ENCODE measurements at places on chromosomes 16 and 17. TPM values are rescaled to one million over a fixed set of nuclear protein-coding genes. Genes with fewer than 3 reads are reported as not detected.

The ANKS4B gene
- total RNA-seq, result 0.05 TPM

The ST6GALNAC2 gene
- 1.9 TPM for total RNA-seq

The CCL3 gene
- 3.1 TPM for total RNA-seq

- H3K36me3 ChIP-seq, result no peaks in the 10 kb centered on the region
- H3K27ac ChIP-seq, result no peak overlapping the region
- no peak overlapping the region for H3K4me3 ChIP-seq
- no peak for DNase-seq
Observed at GRCh38 chr16:67148221-67148620, 2.6 kb downstream of the B3GNT9 start.

- no peaks in the 10 kb centered on the region for H3K27me3 ChIP-seq
- no peak overlapping the region for H3K27ac ChIP-seq
- H3K4me3 ChIP-seq, result no peak overlapping the region
- H3K4me1 ChIP-seq, result no peaks in the 10 kb centered on the region
Observed at GRCh38 chr17:13638855-13639458, 37.2 kb upstream of the HS3ST3A1 start.

DNA sequence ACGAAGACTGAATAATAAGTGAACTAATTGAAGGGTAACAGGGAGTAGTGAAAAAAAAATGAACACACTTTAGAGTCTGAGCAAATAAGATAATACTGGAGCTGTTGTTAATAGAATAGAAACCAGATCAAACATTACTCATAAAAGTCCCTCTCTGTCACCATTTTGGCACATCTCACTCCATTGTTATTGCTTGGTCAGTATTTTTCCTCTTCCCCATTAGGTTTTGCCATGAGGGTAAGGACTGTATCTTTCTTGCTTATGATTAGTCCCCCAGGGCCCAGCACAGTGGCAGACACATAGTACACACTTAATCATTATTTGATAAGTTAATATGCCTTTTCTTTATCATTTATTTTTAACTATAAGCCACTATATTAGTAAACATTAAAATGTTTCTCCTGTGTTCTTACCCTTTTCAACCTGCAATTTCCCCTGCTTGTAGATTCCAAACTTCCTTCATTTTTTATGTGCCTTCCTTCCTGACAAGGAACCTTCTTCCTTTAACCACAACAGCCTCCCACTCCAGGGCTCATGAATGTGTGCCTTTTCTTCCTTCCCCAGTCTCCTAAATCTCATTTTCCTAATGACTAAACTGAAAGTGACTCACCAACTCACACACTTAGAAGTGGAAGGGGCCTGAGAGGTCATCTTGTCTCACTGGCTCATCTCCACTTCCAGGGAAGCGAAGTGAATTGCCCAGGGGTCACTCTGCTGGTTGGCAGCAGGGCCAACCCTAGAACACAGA lies 88.2 kb upstream of the HAS3 start:
- H3K27ac ChIP-seq, result no peak overlapping the region
- H3K36me3 ChIP-seq, result no peaks in the 10 kb centered on the region
- no peak overlapping the region for H3K4me3 ChIP-seq

DNA sequence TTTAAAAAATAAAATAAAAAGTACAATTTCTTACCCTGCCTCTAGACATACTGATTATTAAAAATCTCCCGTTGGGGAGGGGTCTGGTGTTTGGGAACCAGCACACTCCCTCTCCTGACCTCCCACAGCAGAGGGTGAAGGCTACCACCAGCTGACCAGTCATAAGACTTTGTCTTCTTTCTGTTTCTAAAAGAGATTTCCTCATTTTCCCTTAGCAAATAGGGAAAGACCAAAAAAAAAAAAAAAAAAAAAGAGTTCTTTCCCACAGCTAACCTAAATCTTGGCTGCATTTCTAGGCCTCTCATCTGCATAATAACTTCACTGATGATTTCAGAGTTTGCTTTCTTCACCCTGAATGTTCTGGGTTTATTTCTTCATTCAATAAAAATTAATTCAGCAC lies 30.3 kb downstream of the CDK5RAP3 start:
- no peak overlapping the region for H3K27ac ChIP-seq
- H3K4me1 ChIP-seq, result no peaks in the 10 kb centered on the region
- H3K27me3 ChIP-seq, result no peaks in the 10 kb centered on the region
- H3K36me3 ChIP-seq, result no peaks in the 10 kb centered on the region
- H3K4me3 ChIP-seq, result no peak overlapping the region

- peak; percentile 36 for DNase-seq
- H3K4me1 ChIP-seq, result no peaks in the 10 kb centered on the region
- no peaks in the 10 kb centered on the region for H3K36me3 ChIP-seq
- no peak overlapping the region for H3K27ac ChIP-seq
- H3K27me3 ChIP-seq, result no peaks in the 10 kb centered on the region
- H3K4me3 ChIP-seq, result no peak overlapping the region
Observed at GRCh38 chr16:46929378-46930332, 43.8 kb downstream of the DNAJA2 start.

GRCh38 chr17:60311936-60312335 lies 80.0 kb downstream of the USP32 start:
- no peak overlapping the region for H3K27ac ChIP-seq
- no peak for DNase-seq
- H3K36me3 ChIP-seq, result no peaks in the 10 kb centered on the region
- H3K27me3 ChIP-seq, result no peaks in the 10 kb centered on the region
- no peaks in the 10 kb centered on the region for H3K4me1 ChIP-seq

DNA sequence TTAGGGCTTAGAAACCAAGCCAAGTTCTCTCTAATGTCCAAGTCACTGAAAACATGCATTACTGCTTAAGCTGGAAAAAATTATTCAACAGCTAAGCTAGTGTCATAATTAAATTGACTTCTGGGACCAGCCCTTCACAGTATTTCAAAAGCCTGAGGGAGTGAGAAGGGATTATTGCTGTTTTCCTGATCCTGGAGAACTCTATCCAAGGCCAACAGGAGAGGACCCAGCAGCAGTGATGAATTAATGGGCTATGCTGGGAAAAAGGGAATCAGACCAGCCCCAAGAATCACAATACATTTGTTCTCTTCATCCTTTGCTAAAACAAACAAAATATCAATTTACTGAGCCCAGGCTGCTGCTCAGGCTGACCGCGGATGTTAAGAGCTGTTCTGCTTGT lies 34.5 kb upstream of the CLEC3A start:
- H3K27ac ChIP-seq, result no peak overlapping the region
- no peaks in the 10 kb centered on the region for H3K27me3 ChIP-seq
- DNase-seq, result no peak
- no peak overlapping the region for H3K4me3 ChIP-seq
- H3K4me1 ChIP-seq, result no peaks in the 10 kb centered on the region
- no peaks in the 10 kb centered on the region for H3K36me3 ChIP-seq

DNA sequence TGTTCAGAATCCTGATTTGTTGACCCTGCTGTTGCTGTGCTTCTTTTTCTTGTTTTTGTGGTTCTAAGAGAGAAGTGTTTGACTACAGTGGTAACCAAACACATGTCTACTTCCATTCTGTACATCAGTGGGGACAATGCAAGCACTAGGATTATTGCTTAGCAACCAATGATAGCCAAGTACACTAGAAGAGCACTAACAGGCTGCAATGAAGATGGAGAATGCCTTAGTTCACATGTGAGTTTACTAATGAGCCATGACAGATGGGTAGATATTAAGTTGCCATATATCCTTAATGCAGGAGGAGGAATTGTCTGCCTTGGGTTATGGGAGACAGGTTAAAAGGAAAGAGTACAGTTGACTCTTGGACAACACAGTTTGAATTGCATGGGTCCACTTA lies 8.3 kb downstream of the EFCAB5 start:
- H3K27ac ChIP-seq, result no peak overlapping the region
- no peaks in the 10 kb centered on the region for H3K4me1 ChIP-seq
- H3K4me3 ChIP-seq, result no peak overlapping the region
- DNase-seq, result no peak
- H3K27me3 ChIP-seq, result no peaks in the 10 kb centered on the region
- no peaks in the 10 kb centered on the region for H3K36me3 ChIP-seq

GRCh38 chr17:76014100-76014924 lies 12.8 kb downstream of the EVPL start:
- no peak overlapping the region for H3K4me3 ChIP-seq
- no peaks in the 10 kb centered on the region for H3K4me1 ChIP-seq
- no peak overlapping the region for H3K27ac ChIP-seq
- H3K27me3 ChIP-seq, result no peaks in the 10 kb centered on the region

DNA sequence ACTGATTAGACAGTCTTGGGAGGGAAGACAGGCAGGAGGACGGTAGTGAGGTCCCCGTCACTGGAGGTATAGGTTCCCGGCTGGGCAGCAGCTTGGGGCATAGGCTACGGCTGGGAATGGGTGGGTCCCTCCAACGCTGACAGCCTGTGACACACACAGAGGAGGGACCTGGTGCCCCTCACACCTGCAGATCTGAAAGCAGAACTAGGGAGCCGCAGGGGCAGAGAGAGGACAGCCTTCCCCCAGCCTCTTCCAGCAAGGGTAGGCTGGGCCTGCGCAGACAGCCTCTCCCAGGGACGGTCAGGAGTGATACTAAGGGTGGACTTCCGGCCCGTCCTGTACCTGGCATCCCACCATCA lies 2.0 kb downstream of the P2RX1 start:
- no peak for DNase-seq
- H3K27ac ChIP-seq, result no peak overlapping the region
- no peak overlapping the region for H3K4me3 ChIP-seq
- H3K27me3 ChIP-seq, result no peaks in the 10 kb centered on the region

DNA sequence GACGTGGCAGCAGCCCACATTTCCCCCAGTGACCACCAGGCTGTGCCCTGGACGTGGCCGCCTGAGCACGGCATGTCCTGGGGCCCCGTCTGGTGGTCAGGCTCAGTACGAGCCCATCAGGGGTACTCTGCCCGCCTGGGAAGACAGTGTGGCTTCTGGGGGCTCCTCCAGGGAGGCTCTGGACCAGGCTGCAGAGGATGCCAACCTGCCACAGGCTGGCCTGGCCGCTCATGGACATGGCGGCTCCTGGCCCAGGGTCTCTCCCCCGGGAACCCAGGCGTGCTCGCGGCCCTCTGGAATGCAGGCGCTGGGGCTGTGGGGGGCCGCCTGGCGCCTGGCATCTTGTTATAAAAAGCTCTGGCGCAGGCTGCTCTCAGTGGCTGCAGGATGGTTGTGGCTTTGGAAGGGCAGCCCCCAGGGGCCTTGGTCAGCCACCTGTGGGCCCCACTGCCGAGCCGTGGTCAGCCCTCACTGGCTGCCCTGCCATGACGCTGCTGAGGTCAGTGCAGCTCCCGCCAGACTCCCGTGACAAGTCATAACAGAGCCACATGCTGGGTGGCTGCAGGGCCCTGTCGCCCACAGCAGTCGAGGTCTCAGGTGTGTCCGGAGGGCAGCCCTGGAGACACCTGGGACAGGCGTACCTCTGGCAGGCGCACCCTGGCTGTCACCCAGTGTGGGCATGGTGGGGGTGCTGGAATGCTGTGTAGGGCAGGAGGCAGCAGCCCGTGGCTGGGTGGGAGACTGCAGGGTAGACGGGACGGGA lies 15.0 kb downstream of the CENPX start:
- no peak overlapping the region for H3K27ac ChIP-seq
- DNase-seq, result no peak
- no peak overlapping the region for H3K4me3 ChIP-seq
- no peaks in the 10 kb centered on the region for H3K36me3 ChIP-seq
- peaks cover 7% of the 10 kb centered on the region for H3K4me1 ChIP-seq
- H3K27me3 ChIP-seq, result no peaks in the 10 kb centered on the region

Measured in ovary (tissue), 10 donors.